ENCODE measurements at places on chromosomes 4 and X.

DNA sequence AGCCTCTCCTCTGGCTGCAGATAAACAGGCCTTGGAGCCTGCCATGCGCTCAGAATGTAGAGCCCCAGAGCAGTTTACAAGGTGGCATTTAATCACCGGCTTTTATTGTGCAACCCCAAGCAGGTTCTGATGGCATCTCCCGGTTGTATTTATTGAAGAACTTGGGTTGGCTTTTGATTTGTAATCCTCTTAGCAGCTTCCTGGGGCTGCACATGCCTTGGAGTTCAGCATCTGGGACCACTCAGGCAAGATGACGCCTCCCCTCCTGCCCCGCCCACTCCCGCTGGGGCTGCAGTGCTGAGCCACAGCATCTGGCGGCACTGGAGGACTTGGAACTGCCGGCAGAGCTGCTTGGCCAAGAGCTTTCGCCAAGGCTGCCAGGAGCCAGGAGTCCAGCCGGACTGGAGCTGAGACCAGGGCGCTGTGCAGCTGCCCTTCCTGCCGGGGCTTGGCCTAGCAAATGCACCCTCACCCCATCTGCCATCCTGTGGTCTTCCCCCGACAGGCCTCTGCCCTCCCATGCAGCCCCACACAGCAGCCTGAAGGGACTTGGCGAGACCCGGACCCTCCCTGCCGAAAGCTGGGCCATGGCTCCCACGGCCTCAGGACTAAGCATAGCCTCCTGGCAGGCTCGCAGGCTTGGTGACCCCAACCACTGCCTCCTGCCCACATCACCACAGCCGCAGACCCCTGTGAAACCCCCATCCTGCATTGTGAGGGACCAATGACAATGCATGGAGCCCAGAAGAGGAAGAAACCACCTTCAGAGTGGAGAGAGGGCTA, 5.4 kb downstream of the HTRA3 start:
- peak; percentile 91 for DNase-seq

DNA sequence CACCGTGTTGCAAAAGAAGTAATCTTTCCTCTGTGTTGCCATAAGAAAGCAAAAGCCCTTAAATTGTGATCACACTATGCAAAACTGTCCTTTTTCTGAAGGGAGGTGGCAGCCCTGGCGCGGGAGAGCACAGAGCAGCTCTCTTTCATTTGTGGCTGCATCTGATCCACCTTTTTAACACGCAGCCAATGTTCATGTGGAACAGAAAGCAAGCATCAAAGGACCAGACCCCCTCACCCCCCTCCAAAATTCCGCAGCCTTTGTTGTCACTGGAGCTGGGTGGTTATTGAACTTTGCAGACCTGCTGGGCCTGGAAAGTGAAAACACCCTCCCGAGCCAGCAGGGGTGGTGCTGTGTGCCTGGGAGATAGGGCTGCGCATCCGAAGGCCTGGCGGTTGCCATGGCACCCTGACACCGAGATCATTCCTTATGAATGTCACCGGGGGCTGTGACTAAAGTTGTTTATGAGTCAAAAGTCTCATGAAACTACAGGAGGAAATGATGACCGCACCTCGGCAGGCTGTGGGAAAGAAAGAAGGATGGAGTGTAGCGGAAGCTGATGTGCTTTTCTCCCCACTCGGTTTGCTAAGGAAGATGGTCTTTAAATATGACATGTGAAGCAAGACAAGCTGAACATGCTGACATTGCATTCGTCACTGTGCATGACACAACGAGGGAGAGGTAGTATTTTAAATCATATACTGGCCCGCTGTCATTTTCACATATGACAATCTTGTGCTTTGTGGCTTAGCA, 367.4 kb downstream of the UNC5C start:
- no peak for DNase-seq

DNA sequence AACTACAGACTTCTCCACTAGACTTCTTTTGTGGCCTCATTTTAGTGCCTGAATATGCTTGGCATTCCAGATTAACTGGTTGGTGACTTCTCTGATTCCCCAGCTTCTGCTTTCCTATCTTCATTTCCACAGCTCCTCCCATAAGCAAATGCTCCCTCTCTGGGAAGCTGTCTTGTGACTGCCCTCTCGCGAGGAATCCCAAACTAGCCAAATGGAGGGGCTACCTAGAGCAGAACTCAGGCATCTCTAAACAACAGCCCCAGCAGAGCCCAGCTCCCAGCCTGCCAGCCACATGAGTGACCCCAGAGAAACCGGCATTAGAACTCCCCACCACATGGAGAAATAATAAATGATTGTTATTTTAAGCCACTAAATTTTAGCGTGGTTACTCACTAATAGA, 7.6 kb upstream of the VEGFD start:
- DNase-seq = no peak

DNA sequence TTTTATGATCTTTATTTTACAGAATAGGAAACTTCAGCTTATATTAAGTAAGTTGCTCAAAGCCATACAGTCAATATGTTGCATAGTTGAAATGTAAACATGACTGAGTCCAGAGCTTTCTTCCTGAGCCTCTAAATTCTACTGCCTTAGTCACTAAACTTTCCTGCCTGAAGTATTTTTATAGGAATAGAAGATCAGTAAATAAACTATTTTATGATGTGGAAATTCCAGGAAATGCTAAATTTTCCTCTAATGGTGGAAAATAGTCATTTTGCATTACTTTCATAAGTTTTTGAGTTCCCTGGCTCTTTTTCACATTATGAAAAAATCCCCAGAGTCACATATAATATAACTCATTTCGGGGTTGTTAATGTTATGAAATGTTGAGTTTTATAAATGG, 182.8 kb downstream of the BANK1 start:
- DNase-seq = peak; percentile 78

DNA sequence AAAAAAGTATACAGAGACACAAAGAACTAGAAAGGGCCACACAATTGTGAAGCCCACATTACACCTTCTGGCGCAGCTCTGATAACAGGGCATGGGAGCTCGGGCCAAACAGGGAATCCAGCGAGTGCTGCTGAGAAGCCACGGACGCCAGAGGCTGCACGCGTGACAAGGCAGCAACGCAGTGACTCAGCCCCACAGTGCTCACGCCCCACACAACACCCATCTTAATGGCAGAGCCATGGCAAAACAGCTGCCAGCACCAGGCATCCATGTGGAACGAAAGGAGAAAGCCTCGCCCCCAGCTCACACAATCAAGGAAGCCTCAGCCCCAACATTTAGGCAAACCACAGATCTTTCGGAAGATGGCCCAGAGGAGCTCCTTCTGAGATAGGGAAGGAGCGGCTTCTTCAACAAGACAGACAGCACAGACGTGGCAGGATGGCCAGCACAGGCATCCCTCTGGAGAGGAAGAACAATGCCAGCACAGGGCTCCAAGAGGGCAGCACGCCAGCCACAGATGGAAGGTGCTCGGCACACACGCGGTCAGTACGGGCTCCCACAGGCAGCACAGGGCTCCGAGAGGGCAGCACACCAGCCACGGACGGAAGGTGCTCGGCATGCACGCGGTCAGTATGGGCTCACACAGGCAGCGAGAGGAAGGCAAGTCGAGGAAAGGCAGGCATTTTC, 33.1 kb downstream of the GAK start:
- DNase-seq = no peak

DNA sequence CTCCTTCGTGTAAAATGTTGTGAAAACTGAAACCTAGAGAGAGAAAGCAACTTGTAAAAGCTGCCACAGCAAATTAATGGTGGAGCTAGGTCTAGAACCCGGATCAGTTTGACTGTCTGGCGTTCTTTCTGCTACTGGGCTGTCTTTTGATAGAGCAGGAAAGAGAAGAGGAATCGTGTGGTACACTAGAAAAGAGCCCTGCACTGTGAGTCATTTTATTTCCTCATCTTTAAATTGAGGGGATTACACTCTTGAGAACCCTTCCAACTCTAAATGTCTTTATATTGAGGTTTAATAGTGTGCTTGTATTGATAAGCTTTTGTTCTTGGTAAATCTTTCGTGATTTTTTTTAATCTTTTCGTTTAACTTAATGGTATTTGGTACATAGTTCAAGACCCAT, 4.3 kb downstream of the WDR44 start:
- peak; percentile 32 for DNase-seq

DNA sequence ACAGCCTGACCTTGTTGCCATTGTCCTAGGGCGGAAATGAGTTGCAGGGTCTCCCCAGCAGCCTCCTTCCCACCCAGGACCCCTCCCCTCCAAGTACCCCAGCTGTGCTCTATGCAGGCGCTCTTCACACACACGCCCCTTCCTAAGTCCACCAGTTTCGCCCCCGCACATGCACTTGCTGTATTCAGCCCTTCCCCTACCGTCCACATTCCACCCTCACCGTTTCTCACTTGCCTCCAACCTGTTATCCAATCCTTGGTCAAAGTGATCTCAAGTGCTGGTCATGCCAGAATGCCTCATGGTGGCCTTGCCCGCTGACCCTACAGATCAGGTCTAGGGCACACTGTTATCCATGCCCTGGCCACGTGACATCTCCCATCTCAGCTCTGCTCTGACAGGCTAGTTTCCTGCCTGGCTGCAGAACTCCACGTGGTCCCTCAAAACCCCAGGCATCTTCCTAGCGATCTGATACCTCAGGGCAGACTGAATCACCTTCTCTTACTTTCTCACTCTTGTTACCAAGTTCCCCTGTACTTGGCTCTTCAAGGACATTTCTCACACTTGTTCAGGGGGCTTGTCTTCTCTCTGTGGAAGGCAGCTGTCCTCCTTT, 39.7 kb downstream of the NSG1 start:
- no peak for DNase-seq

- DNase-seq = no peak
These were observed 146.8 kb downstream of the FSTL5 start for GRCh38 chr4:162016991-162017390.

Data from EH (cell line).